ENCODE measurements at places on chromosomes 12 and 14.

DNA sequence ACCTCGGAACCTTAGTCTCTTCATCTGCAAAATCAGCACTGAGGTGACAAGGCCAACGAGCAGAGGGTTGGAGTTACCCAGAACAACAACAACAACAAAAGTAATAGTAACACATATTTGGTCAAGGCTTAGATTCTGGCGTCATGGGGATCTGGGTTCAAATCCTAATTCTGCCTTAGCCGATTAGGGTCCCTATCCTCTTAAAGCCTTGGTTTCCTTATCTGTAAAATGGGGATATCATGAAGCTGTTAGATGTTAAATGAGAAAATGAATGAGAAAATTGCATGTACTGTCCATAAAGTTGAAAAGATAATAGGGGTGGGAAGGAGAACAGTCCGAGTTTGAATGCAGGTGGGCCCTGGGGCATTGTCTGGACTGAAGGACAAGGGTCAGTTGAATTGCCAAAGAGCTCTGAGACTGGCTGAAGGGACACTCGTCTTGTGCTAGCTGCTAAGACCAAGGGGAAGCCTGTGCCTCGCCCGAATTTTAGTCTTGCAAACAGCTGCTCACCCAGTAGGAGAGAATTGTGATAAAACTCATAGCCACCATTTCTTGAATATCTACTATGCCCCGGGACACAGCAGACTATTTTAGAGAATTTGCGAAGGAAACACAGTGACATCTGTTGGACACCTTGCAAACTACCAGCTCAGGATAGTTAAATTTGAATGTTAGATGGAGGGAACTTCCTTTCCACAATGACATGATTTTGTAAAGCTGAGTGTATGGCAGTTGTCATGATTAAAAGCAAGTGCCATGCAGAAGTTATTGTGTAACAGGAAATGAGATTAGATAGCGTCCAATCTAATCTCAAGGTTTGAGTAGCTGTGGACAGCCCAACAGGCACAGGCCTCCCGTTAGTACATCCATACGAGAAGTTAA is 6.8 kb upstream of the HNF1A start:
- DNase-seq, result no peak

GRCh38 chr14:54784657-54785056 is 118.0 kb downstream of the GCH1 start:
- DNase-seq, result no peak

GRCh38 chr12:20410734-20411133 is 42.4 kb downstream of the PDE3A start:
- DNase-seq, result no peak

DNA sequence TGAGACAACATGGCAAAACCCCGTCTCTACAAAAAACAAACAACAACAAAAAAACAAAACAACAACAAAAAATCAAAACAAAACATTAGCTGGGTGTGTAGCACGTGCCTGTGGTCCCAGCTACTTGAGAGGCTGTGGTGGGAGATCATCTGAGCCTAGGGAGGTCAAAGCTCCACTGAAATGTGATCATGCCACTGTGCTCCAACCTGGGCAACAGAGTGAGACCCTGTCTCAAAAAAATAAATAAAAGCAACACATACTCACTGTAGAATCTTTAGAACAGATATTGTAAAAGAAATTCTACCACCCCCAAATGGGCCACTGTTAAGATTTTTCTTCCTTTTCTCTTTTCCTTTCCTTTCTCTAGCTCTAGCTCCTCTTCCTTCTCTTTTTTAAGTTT is 26.3 kb downstream of the SLC38A1 start:
- no peak for DNase-seq

GRCh38 chr12:123559468-123559867 is 24.9 kb upstream of the TMED2 start:
- no peak for DNase-seq

DNA sequence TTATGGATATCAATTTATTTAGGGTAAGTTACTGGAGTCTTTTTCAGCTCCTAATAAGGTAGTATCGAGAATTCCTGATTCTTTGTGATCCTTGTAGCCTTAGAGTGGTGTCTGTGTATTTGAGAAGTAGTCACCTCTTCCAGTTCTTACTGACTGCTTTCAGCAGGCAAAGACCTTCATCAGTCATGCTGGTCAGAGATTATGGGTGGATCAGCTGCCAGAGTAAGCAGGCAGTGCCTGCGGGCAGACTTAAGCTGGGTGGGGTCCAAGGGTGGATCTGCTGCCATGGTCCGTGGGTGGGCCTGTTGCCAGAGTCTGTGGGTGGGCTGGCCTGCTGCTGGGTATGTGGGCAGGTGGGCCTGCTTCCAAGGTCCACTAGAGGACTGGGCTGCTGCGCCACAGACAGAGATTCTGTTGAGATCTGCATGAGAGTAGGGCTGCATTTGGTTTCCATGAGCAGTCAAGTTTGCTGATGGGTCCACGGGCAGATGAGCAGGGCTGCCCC is 188.7 kb downstream of the ANO2 start:
- DNase-seq, result no peak

GRCh38 chr14:70525691-70526090 is 9.1 kb downstream of the ADAM20 start:
- DNase-seq, result no peak

DNA sequence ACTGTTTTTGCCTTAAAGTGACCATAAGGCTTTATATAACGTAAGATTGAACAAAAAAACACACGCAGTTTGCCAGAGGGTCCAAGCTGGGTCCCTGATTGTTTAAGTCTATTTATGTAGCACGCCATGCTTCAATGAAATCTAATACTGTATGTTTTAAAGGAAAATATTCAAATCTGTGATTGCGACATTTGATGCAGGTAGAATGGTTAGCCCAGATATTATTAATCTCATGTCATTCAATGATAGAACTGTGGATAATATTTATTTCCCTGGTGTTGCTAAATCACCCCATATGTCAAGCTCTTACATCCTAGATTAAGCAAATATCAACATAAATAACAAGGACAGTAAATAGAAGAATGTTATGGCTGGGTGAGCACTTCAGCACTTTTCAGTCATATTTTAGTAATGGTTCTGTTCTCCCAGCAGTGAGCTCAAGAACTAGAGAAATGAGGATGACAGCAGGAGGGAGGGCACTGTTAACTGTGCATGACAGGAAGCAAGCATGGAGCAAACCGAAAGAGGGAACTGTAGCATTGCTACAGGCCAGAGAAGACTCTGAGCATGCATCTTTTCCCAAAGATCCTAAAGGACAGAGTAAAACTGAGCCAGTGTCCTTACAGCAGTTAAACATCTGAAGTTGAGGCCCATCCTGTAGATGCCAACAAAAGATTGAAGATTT is 465.7 kb upstream of the MGAT4C start:
- no peak for DNase-seq

GRCh38 chr12:7729746-7730145 is 17.4 kb downstream of the CLEC4C start:
- no peak for DNase-seq

GRCh38 chr14:104378698-104379113 is 200.9 kb upstream of the C14orf180 start:
- no peak for DNase-seq

GRCh38 chr14:22071006-22071405 is 397.4 kb upstream of the OR4E1 start:
- no peak for DNase-seq

DNA sequence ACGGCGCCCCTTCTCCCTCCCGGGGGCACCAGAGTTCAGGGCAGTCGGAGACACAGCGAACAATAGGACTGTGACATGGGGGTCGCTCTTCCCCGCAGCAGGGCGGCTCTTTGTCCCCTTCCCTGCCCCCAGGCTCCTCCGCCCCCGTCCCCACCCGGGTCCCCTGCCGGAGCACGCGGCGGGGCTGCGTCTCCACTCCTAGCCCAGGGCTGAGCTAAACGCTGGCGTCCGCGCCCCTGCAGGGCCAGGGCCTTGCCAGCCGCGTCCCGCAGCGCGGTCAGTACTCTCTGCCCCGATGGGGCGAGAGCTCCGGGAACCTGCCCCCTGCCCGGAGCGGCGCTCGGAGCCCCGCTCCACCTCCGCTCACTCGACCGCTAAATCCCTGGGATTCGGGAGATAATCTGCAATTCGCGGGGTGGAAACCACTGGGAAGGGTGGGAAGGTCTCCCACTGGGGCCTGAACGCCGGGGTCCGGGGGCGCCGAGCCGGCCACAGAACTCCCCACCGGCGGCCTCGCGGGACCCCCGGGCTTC is 825 bp upstream of the CCDC85C start:
- DNase-seq, result no peak

- no peak for DNase-seq
Measured at GRCh38 chr12:6646276-6647082, 753 bp downstream of the ACRBP start.

GRCh38 chr14:31508135-31508534 is 20.3 kb upstream of the GPR33 start:
- DNase-seq, result no peak

GRCh38 chr14:19799880-19800279 is 3.7 kb upstream of the OR4N2 start:
- DNase-seq, result no peak

GRCh38 chr12:110689281-110690126 is 589 bp upstream of the HVCN1 start:
- no peak for DNase-seq

- DNase-seq, result peak; percentile 46
Measured at GRCh38 chr12:20369305-20370013, 1.1 kb downstream of the PDE3A start.
